Stimulated activated CD8-positive, alpha-beta memory T cell treated with anti-CD3 and anti-CD28 coated beads, Interleukin-15, amount 100 ng/mL, for 1 hour (primary cell): ENCODE measurements at places on chromosomes 11 and 22.

GRCh38 chr11:119343726-119344125 lies 2.8 kb downstream of the MFRP start:
- DNase-seq, result no peak

- DNase-seq, result no peak
Observed at GRCh38 chr11:76830639-76831327, 29.9 kb upstream of the ACER3 start.

DNA sequence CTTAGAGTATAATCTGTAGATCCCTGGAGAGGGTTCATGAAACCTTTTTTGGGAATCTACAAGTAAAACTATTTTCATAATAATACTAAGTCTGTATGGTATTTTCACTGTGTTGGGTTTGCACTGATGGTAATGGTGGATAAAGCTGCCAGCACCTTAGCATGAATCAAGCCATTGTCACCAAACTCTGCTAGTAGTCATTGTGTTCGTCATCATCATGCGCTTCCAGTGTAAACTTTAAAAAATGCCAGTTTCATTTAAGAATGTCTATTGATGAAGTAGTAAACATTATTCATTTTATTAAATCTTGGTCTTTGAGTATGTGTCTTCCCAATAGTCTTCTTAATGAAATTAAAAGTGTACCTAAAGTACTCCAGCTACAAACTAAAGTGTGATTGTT lies 15.0 kb downstream of the ALKBH3 start:
- DNase-seq, result no peak

- no peak for DNase-seq
Observed at GRCh38 chr11:56140151-56140661, at the start of gene OR8J3. Gene OR8J3, minus strand, starts transcription at chr11:56140201. Its CDS starts 2,483 bp downstream, at chr11:56137718.

DNA sequence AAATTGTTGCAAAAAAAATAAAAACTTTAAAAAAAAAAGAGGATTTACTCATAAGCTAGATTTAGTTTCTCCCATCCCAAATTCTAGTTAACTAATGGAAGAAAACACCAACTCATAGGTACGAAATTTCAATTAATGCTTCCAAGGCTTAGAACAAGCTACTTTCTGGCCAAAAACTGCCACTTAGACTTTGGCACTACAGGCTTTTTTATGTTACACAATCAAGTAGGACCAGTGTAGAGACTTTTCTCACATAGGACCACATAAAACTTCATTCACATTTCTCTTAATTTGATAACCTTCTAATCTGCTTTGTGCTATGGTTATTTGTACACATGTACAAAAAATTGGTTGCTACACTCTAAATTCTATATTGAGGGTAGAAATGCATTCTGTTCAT lies 3.1 kb downstream of the ST13 start:
- no peak for DNase-seq

DNA sequence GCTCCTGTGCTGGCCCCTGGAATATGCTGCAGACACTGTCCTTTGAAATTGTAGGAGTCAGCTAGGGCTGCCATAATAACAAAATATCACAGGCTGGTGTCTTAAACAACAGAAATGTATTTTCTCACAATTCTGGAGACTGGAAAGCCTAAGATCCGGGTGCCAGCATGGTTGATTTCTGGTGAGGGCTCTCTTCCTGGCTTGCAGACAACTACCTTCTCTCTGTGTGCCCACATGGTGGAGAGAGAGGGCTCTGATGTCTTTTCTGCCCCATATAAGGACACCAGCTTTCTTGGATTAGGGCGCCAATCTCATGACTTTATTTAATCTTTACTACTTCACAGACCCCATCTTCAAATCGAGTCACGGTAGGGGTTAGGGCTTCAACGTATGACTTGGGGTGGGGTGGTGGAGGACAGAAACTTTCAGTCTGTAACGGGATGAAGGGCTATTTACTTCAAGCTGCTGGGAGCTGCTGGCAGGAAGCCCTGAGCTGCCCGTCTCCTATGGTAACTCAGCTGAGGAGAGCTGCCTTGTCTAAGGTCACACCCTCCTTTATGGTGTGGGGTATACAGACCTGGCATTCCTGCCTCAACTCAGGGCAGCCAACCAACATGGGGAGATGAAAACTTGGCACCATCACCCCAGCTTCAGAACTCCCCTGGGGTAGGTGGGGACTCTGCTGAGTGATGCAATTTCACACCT lies 142.9 kb upstream of the ZBED5 start:
- no peak for DNase-seq

DNA sequence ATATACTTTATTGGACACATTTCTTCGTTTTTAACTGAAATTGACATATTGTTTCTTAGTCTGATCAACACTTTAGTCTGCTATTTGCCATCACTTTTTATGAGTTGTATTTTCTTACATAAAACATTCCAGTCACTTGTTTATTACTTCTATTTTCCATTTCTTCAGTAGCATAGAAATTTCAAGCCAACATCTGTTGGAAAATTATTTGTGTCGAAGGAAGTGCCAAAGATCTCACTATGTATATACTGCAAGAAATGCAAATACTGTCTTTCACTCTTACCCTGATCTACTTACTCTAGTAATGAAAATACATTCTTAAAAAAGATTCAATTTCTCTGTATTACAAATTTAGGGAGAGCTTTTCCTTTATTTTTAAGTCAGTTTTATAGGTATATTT lies 105.9 kb downstream of the SLC17A6 start:
- no peak for DNase-seq
